Neuronal stem cell (in vitro differentiated cells): ENCODE measurements at places on chromosomes 2 and 18.

DNA sequence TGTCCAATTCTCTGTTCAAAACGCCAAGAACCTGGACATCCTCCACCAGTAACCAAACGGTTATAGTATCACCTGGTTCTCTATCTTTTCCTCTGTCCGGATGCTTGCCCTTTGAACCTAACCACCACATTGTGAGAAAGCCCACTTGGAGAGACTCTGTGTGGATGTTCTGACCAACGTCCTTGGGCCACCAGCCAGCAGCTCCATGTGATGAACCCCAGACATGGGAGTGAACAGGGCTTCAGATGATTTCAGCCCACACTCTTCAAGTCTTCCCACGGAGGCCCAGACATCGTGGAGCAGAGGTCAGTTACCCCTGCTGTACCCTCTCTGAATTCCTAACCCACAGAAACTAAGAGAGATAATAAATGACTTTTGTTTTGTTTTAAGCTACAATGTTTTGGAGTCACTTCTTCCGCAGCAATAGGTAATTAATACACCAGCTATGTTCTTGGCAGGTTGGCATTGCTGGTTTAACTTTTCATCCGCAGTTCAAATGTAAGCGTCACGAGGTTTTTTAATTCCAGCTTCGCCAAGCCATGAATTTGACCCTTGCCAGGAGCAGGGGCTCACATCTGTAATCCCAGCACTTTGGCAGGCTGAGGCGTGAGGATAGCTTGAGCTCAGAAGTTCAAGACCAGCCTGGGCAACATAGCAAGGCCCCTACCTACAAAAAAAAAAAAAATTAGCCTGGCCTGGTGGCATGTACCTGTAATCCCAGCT lies 36.1 kb upstream of the ZNF532 start:
- DNase-seq, result no peak

DNA sequence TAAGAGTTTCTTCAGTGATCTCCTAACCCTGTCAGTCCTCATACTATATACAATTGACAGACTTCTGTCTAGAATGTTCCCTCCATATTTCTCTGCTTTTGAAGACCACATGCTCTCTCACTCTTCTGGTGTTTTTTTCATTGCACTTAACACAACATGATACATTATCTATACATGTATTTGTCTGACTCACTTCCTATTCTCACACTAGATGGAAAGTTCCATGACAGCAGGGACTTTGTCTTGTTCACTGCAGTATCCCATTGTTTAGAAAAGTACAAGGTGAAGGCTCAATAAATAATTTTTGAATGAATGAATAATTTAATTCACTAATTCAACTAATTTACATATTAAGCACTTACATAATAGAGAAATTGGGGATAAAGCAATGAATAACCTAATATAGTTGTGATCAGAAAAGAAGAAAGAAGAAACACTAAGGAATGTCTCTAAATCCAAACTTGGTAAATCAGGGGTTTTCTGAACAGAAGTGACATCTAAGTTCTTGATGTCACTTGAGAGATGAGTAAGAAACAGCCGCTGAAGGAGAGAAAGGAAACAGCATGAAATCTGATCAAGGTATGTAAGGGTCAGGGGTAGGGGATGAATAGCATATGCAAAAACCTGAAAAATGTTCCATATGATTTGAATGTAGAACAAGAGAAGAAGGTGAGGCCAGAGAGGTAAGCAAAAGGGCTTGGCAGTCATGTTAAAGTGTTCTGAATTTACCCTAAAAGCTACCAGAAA lies 42.4 kb downstream of the MBD2 start:
- no peak for DNase-seq

DNA sequence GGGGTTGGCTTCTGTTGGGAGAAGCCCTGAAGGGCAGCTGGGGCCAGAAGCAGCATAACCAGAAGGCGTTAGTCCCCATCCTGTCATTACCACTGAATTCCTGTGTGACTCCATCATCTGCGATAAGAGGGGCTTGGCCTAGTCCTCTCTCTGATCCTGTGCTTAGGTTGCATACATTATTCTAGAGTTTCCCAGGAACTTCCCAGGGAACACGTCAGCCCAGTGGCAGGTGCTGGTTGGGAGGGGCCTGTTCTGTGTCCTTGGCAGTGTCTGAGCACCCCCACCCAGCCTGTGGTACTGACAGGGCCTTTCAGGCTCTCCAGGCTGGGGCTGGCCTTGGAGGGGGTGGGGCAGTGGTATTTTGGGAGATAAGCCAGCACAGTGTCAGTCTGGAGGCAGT lies 4.5 kb upstream of the TOGARAM2 start:
- no peak for DNase-seq

DNA sequence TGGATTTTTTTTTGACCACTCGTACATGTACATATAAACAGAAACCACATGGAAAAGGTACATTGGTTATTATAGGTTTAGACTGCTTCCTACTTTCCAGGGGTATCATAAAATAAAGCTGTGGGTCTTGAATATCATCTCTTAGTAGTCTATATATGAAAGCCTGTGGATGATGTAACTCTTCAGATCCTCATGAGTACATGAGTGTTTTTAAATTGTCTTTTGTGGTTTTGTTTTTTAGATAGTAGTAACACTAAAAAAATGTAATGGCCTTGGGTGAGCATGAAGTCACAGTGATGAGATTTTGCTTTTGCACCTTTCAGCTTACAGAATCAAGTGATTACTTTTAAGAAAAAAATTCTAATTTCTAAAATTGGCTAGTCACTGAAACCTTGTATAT lies 80.2 kb downstream of the RAB3GAP1 start:
- DNase-seq, result no peak

DNA sequence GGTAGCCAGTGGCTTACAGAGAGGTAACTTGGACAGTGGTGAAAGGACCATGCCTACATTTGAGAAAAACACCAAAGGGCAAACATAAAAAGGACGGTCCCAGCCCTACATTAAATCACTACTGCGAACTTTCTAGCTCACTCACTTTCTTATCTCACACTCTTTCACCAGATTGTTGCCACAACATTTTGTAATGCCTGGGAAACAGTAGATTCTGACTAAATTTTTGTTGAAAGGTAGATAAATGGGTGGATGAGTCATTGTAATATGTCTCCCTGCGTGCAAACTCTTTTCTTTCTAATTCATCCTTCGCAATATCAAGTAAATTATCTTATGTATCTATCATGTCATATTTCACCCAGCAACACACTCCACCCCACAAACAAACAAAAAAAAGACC lies 192.2 kb downstream of the IRS1 start:
- no peak for DNase-seq

DNA sequence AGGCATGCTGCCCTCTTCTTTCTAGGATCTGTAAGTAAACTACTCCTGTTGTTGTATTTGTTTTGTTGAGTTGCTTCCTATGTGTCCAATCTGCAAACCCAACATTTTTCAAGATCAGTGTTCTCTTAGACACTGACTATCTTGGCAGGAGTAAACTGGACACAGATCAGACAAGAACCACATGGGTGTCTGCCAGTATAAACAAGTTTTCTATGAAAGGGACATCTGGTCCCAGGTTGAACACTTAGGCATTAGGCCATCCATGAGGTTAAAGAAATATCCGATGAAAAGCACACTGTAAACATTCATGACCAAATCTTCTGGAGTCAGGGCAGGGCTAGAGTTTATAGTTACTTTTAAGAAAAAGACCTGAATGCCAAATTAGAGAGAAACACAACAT lies 441.8 kb downstream of the NYAP2 start:
- no peak for DNase-seq

DNA sequence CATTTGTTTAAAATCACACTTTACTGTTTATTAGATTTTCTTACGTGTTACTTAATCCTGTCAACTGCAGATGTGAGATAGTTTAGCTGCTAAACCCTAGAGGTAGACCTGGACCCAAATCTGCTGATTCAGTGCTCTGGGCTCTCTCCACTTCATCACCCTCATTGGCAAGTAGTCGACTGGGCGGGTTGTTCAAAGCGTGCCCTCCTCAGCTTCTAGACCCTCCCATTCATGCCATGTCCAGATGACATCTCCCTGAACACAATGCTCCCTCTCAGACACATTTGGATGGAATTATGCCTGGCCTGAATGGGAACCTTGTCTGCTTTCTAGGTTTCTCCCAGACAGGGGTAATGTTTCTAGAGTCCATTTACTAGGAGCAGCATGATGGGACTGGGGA lies 43.7 kb downstream of the RPIA start:
- no peak for DNase-seq

GRCh38 chr2:117850015-117850414 lies 35.5 kb downstream of the DDX18 start:
- DNase-seq, result no peak

DNA sequence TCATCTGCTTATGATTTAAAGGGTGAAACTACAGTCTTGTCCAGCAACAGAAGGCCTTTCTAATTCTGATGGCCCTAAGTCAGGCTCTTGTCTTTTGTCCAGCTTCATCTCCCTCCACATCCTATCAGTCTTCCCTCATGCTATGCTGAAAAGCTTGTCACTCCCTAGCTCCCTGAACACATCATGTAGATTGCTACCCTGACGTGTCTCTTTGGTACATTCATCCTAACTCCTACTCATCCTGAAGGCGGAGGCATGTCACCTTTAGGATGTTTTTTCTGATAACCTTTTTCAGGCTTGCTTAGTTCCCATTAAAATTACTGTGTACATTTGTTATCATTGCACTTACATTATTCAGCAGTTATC lies 78.4 kb upstream of the ARL5A start:
- no peak for DNase-seq

DNA sequence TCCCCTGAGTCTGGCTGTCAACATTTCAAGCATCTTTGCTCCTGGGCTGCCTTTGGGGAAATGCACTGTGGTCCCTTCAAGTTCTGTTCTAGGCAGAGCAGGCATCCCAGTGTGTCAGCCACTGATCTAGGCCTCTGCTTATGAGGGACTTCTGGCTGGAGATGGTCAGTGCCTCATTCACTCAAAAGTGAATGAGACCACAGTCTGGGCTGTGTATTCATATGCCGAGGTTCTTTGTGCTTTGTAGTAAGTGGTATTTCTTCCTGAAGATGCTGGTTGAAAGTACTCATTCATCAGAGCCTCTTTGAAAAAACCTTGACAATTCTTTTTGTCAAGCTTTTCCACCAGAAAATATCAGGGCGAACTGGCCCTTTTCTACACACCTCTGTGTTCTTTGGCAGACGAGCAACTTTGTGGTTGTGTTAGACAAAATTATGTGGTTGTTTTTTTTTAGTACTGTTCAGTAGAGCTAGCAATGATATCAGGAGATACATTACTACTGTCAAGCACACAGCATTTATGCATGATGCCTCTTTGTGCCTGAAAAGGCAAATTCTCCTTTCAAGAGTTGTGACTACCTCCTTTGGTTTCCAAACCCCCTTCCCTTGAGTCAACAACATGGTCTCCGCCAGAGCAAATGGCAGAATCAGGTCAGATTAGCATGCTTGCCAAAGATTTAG lies 510.9 kb upstream of the NRP2 start:
- no peak for DNase-seq

DNA sequence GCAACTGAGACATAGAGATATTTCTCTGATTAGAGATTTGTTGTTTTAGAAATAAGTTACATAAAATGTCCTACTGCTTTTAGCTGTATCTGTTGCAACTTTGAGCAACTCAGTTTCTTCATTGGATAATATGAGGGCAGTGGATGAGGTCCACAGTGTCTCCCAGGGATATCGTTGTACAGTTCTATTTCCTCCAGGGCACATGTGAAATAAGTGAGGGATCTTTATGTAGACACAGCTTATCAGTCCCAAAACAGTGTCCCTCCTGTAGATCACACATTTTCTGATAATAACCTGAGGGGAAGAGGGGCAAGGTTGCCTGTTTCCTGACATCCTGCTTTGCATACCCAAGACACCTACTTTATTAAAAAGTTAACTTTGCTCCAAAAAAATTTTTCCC lies 1231.2 kb upstream of the ZEB2 start:
- DNase-seq, result no peak

DNA sequence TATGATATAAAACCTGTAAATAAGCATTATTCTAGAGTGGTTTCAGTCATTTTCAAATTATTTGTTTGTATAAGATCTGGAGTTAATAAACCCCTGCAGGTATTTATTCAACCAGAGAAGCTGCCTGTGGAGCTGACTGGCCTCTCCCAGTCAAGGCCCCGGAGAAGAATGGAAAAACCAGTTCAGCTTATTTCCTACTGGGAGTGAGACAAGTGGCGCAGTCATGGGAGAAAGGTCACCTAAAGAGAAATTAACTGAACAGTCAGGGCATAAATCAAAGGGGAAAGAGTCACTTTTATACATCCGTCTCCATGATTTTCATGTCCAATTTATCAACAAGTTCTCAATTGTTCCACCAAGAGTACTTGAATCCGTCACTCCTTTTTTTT lies 240.9 kb downstream of the RNF152 start:
- no peak for DNase-seq

DNA sequence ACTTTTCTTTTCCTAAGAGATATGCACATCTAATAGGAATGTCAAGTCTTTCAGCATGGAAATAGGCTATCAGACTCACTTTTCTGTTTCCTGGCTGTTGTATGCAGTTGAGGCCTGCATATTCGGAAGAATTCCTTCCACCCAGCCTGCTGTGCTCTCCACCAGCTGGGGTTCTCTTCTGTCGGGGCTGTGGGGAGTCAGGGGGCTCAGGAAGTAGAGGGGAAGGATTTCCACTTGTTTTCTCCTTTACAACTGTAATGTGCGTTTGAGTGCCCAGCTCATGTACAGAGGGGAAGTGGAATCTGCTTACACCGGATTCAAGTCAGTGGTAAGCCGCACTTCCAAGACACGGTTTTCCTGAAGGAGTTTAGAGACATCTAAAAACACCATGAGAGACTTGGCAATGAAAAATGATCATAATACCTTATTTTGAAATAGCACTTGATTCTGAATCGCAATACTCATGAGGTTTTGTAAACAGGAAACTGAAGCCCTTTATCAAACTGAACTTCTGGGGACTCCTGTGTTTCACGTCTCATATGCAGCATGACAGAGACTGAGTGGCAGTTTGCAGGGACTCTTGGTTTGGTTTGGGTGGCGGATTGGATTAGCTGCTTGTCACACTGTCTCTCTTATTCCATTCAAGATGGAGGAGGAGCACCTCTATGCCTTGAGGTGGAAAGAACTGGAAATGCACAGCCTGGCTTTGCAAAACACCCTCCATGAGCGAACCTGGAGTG lies 90.4 kb downstream of the MTCL1 start:
- no peak for DNase-seq

DNA sequence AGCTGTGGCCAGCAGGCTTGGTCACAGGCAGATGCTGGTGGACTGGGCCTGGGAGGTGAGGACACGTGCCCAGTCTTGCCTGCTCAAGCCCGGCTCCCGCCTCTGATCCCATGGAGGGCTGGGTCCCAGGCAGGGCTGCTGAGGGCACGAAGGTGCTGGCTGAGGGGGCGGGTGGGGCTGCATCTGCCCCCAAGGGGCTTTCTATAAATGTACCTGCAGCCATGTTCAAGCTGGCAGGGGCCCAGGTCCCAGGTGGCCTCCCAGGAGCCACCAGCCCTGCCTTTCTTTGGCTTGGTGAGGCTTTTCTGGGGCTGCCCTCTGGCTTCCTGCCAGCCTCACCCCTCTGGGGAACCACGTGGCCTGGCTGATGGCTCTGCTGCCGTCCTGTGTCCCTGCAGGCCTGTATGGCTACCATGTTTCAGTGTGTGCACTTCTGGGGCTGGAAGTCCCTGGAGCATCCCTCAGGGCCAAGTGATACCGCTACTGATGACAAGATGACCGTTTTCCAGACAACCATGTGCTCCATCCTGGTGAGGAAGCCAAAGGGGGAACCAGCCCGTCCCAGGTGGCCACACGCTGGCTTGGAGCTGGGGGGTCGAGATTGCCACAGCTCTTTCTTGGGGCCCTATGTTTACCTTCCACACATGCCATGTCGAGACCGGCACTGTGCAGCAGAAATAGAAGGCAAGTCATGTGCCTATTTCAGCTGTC lies 23.2 kb downstream of the HJURP start:
- no peak for DNase-seq

GRCh38 chr2:64632835-64633819 lies 20.6 kb downstream of the SERTAD2 start:
- DNase-seq, result no peak
